Activated naive CD8-positive, alpha-beta T cell treated with anti-CD3 and anti-CD28 coated beads, Interleukin-2, amount 50 U/mL, for 24 hours (primary cell): ENCODE measurements at places on chromosomes 16 and 17.

- peak; percentile 54 for DNase-seq
Measured at GRCh38 chr16:89922884-89923639, at the start of gene TUBB3. Gene TUBB3 (plus strand): TSS chr16:89923342. CDS start chr16:89923402, 60 bp downstream.

- no peak for DNase-seq
Measured at GRCh38 chr17:6456914-6457687, 12.8 kb downstream of the PIMREG start.

DNA sequence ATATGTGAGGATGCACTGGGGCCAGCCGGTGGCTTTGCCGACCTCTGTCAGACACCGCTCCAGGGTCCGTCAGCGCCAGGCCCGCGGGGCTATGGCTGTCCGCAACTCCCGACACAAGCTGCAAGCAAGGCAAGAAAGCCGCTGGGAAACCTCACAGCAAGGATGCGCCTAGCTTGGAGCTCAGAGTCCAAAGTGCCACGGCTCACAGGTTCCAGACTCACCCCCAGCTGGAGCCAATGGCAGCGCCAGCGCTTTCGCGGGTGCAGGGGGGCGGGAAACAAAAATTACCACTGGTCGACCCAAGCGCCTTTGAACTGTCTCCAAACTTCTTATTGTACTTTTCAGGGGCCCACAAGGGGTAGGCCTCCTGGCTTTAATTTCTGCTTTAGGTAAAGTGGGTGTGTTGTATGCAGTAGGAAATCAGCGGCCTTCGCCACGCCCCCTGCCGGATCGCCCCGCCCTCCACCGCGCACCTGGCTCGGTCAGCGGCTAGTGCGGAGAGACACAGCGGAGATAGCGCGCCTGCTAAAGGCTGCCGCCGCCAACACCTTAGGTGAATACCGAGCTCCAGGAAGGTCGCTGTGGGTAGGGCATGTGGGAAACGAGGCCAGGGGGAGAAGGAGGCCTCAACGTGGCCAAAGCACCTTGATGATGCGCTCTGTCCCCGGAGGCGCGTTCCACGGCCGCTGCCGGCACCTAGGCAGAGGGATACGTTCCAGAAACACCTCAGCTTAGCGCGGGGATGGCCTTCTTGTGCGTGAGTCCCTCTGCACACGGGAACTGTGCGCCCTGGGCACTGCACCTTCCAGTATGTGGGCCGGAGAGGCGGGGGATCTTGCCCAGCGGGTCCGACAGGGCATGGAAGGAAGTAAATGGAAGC lies 61.0 kb upstream of the RBL2 start:
- peak; percentile 75 for DNase-seq

DNA sequence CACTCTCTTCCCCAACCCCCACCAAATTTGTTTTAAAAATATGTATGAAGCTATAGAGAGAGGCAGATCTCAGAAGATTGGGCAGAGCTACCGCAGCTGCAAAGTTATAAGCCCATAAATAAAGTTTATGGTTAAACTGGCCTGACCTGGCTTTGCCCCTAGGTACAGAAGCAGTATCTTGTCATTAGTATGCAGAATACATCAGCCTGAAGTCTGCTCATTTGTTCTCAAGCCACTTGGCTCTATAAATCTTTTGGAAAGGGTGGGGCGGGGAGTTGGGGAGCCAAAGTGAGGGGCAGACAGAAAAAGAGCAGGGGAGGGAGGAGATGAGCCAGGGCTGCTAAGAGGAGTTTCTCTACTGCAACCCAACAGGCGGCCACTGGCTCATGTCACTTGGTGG lies 113.2 kb downstream of the SOX9 start:
- DNase-seq = no peak

DNA sequence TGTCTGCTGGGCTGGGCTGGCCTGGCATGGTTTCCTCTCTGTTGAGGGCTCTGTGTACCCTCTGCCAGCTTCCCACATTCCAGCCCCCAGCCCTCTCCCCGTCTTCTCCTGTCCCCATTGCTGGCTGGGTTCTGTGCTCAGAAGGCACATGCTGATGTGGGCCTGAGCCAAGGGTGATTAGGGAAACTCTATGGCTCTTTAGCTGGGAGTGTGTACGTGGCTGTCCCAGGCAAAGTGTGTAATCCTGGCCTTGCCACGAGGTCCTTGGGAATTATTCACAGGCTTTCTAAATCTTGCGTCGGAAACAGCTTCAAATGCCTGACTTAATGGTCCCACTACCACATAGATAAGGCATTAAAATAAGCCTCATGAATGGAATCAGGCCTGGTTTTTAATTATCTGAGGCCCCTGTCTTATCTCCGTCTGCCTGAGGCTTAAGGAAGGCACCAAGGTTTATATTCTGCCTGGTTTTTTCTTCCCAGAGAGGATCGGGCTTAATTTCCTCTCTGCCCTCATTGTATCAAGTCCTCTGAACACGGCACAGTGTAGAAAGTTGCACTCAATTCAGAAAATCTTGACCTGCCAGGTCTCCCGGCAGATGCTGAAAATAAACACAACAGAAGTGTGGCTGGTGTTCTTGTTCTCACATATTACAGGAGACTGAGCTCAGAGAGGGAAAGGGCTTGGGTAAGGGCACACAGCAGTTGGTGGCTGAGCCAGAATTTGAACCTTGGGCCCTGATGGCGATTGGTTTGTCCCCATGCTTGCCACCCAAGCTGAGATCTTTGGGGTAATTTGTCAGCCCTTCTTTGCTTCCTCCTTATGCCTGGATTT lies 52.9 kb upstream of the LGALS9 start:
- DNase-seq = no peak

DNA sequence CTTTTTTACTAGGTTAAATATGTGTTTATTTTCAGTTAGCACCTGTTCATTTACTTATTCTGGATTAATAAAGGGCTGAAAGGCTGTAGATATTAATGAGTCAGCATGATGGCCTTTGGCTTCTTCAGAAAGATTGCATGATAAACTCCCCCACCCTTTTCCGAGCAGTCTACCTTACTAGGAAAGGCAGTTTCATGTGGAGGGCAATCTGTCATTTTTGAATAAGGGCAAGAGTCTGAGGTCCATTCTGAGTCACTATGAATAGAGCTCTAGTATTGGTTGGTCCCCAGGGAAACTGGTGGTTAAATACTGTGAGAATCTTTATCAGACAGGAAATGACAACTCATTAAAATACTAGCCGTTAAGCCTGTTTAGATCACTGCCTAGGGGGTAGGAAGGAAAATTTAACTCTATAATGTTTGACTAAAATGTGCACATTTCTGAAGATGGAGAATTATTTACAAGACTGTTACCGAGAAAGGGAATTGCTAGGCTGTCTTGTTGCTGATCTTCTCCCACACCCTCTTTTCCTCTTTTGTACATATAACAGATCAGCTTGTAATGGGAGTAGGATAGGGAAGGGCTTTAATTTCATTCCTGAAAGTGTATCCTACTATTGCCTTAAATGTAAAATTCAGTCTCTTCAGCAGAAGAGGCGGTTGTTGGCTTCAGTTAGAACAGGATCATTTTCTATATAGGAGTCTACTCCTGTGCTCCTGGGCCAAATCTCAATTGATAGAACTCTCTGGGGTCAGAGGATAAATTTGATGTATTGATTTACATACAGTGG lies 63.3 kb downstream of the TUBD1 start:
- no peak for DNase-seq

GRCh38 chr16:75919664-75920063 lies 193.4 kb upstream of the CPHXL start:
- no peak for DNase-seq

DNA sequence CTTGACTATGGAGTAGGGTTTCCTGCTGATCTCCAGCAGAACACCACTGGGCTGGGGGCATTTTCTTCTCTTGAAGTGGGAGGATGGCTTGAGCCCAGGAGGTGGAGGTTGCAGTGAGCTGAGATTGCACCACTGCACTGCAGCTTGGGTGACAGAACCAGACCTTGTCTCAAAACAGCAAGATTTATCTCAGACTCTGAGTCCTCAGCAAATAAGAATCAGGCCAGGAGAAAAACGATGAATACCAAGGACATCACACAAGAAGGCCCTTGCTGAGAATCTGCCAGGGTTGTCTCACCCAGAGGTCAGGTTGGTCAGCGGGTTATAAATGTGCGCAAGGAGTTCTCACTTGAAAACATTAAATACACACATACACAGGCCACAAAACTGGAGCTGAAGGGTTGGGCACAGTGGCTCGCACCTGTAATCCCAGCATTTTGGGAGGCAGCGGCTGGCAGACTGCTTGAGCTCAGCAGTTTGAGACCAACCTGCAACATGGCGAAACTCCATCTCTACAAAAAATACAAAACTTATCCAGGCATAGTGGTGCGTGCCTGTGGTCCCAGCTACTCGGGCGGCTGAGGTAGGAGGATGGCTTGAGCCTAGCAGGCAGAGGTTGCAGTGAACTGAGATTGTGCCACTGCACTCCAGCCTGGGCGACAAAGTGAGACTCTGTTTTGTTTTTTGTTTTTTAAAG lies 7.7 kb downstream of the MXRA7 start:
- DNase-seq = no peak

GRCh38 chr17:56011406-56012131 lies 141.7 kb upstream of the ANKFN1 start:
- DNase-seq = peak; percentile 8

DNA sequence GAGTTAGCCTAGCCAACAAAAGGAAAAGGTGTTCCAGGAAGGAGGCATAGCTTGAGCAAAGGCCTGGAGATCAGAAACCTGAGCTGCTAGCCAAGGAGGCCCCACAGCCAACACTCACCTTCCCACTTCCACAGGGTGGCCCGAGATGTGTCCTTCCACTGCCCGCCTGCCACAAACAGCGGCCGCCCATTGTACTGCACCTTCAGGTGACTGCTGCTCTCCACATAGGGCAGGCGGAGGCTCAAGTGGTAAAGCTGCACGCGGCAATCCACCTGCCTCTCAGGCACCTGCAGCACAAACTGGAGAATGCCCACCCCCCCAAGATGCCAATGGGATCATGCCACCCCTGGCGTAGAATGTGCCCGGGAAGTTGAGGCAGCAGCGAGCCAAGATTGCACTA lies 111.5 kb downstream of the RMI2 start:
- DNase-seq = no peak

GRCh38 chr17:45308016-45308365 lies 8.8 kb downstream of the MAP3K14 start:
- no peak for DNase-seq

DNA sequence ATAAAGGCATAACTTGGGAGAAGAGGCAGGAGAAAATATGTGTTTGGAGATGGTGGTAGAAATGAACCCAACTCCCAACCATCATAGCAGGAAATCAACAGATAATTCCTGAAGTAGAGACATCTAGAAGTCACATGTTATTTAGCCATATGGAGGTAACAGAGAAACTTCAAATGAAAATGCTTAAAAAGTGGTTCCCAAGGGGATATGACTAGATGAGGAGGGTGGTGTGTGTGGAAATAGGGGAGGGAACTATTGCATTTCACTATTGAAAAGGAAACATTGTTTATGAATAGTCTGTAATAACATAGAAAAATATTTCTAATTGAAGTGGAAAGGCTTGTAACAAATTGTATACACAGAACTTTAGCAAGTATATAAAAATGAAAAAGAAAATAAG lies 412.0 kb downstream of the SHISA9 start:
- no peak for DNase-seq

DNA sequence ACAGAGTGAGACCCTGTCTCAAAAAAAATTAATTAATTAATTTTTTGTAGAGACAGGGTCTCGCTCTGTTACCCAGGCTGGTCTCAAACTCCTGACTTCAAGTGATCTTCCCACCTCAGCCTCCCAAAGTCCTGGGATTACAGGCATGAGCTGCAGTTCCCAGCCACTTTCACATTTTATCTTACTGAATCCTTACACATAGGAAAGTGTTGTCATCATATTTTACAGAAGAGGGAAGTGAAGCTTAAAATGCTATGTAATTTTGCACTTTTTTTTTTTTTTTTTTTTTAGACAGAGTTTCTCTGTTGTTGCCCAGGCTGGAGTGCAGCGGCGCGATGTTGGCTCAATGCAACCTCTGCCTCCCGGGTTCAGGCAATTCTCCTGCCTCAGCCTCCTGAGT lies 21.1 kb upstream of the ZNF629 start:
- DNase-seq = no peak

DNA sequence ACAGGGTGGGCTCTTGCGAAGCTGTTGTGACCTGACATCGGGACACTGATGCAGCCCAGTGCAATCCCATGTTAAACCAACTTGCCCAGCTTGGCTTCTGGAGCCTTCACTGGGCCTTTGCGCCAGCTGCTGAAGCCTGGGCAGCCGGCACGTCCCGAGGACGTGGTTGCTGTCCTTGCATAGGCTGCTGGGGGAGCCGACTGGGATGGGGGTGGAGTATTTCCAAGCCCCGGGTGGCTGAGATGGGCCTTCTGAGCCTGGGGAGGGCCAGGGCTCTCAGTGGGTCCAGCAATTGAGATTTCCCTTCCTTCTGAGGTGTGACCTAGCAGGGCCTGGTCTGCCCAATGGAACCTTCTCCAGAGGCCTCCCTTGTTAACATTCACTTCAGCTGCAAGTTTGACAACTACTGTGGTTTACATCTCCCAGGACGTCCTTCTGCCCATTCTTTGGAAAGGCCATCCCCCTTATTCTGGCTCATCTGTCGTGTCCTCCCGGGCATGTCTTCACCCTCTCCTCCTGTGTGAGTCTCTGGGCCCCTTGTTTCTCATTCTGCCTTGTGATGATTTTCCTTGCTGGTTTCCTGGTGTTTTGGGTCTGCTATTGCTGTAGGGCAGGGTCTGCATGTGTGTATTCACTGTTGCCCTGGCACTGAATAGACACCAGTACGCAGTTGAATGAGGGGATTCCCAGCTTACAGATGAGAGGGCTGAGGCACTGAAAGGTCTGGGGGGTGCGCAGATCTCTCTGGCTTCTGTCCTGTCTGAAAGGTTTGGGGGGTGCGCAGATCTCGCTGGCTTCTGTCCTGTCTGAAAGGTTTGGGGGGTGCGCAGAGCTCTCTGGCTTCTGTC lies 34.4 kb downstream of the HAPSTR1 start:
- DNase-seq = no peak

GRCh38 chr17:27776882-27777624 lies 23.3 kb downstream of the NOS2 start:
- no peak for DNase-seq

- DNase-seq = no peak
Measured at GRCh38 chr17:14840616-14841231, 424.4 kb downstream of the PMP22 start.

- no peak for DNase-seq
Measured at GRCh38 chr17:784143-784542, 2.0 kb downstream of the MRM3 start.

- DNase-seq = no peak
Measured at GRCh38 chr16:88309908-88310265, 72.9 kb upstream of the ZNF469 start.

DNA sequence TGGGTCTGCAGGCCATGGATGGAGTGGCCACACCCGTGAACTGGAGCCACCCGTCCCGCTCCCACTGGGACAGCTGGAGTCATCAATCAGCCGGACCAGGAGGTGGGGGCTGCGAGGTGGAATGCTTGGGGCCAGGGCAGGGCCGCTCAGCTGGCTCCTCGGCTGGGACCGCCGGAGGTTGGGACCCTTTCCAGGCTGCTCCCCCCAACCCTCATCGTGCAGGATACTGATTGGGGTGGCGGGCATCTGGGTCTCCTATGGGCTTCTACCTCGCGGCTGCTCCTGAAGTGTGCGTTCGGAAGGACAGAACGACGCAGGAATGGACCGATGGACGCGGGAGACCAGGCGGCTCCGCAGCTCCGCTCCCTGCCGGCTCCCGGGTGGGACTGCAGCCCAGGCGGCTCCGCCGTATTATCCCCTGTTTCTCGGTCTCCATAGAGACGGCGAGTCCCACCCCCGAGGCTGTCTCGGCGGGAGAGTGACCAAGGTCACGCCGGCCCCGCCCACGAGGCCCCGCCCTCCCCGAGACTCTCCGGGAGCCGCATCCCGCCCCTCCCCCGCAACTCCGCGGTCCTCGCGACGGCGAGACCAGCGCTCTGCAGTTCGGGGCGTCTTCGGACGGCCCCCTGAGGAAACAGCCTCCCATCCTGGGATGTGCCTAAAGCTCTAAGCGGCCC lies at the start of gene TPPP3:
TPPP3 (minus strand) TSS at position 388 of the 677 bp plus-strand sequence. CDS start 2,387 bp downstream, outside the sequence.
- peak; percentile 61 for DNase-seq

GRCh38 chr16:26665166-26665939 lies 401.4 kb upstream of the C16orf82 start:
- peak; percentile 18 for DNase-seq
